Common myeloid progenitor, CD34-positive (primary cell): ENCODE measurements at places on chromosomes 2 and 18.

DNA sequence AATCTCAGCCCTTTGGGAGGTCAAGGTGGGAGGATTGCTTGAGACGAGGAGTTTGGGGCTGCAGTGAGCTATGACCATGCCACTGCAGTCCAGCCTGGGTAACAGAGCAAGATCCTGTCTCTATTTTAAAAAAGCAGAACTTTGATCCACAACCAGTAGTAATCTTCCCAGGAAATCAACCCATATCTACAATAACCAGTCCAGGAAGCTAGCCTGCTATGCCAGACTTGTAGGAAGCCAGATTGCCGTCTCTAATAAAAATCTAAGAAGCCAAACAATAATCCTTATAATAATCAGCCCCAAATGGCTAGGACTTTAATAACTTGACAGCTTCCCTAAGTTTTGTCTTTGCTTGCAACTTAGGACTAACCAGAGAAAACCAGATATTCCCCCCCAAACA lies 9.0 kb upstream of the ALMS1 start:
- H3K4me3 ChIP-seq = no peak overlapping the region
- no peaks in the 10 kb centered on the region for H3K4me1 ChIP-seq
- H3K27ac ChIP-seq = no peak overlapping the region
- no peak for DNase-seq

DNA sequence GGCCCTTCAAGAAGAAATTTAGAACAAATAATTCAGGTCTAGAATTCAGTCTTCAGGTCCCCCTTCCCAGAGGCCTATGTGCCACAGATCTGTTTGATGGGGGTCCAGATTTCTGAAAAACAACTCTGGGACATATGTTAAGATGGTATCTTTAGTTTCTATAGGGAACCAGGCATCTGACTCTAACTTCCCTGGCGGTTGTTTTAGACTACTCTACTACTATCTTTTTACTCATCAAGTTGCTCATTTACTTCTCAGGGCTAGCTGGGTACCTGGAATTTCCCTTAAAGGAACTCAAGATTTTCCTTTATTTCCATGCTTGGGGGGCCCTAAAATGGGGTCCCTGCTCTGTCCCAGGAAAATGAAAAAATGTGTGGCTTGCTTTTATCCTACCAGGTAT lies 114.7 kb upstream of the RAB6C start:
- no peaks in the 10 kb centered on the region for H3K36me3 ChIP-seq
- DNase-seq = no peak
- H3K27ac ChIP-seq = no peak overlapping the region
- no peak overlapping the region for H3K4me3 ChIP-seq
- H3K4me1 ChIP-seq = no peaks in the 10 kb centered on the region

DNA sequence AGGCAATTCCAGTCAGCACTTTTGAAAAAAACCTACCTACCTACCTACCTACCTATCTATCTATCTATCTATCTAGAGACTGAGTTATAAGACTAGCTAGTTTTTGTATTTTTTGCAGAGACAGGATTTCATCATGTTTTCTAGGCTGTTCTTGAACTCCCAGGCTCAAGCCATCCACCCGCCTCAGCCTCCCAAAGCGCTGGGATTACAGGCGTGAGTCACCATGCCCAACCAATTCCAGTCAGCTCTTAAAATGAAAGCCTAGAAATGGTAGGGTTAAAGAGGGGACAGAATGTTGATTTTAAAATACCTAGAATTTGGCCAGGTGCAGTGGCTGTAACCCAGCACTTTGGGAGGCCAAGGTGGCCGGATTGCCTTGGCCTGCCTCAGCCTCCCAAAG lies 19.1 kb downstream of the MSH2 start:
- no peak overlapping the region for H3K27ac ChIP-seq
- no peaks in the 10 kb centered on the region for H3K27me3 ChIP-seq
- peaks cover 70% of the 10 kb centered on the region for H3K36me3 ChIP-seq
- H3K4me1 ChIP-seq = no peaks in the 10 kb centered on the region
- no peak for DNase-seq

DNA sequence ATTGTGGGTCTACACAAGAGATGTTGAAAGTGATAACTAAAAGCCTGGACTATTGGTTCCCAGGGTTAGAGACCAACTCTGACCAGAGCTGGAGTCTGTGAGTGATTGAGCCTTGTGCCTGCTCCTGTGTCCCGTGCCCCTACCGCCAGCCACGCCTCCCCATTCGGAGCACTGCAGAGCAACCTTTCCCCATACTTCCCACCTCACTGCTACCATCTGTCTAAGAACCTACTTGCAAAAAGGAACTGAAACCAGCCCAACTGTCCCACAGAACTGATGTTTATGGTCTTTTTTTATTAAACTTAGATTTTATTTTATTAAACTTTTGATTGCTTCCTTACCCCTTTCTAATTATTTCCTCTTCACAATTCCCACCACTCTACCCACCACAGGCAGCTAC lies 300.3 kb upstream of the MGAT5 start:
- H3K27ac ChIP-seq = no peak overlapping the region
- H3K27me3 ChIP-seq = peaks cover 4% of the 10 kb centered on the region
- DNase-seq = no peak
- no peaks in the 10 kb centered on the region for H3K36me3 ChIP-seq

GRCh38 chr2:15562354-15563031 lies 1.4 kb upstream of the NBAS start:
- no peak overlapping the region for H3K4me3 ChIP-seq
- H3K36me3 ChIP-seq = no peaks in the 10 kb centered on the region
- peaks cover 9% of the 10 kb centered on the region for H3K4me1 ChIP-seq
- no peak overlapping the region for H3K27ac ChIP-seq

DNA sequence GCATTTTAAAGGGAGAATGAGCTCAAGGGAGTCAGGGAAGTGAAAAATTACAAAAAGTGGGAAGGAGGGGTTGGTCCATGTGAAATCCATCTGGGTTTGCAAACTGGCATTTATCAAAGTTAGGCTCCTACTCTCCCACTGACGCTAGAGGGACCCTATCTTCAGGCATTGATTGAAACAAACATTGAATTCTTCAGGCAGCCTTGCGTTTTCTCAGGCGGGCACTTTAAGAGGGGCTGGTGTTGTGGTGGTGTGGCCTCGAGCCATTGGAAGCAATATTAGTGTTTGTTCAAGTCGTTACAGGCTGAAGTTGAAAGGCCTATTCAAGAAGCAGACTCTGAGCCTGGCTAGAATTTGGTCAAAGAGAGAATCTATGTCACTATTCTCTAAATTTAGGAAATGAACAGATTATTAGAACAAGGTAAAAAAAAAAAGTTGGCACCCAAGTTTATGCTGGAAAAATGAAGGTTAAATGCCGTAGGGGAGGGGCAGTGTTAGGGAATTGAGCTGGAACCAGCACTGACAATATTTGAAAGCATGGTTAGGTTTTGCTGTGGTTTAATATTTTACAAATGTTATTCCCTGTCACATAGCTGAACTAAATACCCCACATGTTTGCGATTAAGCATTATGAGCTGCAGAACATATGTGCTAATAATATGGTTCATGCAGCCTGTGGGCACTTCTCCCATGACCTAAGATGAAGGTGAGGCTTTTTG lies 36.8 kb downstream of the STON1 start:
- no peak overlapping the region for H3K27ac ChIP-seq
- H3K4me1 ChIP-seq = no peaks in the 10 kb centered on the region
- DNase-seq = no peak
- no peak overlapping the region for H3K4me3 ChIP-seq
- no peaks in the 10 kb centered on the region for H3K36me3 ChIP-seq

GRCh38 chr2:29351916-29352591 lies 236.8 kb downstream of the CLIP4 start:
- no peaks in the 10 kb centered on the region for H3K27me3 ChIP-seq
- no peaks in the 10 kb centered on the region for H3K36me3 ChIP-seq
- no peaks in the 10 kb centered on the region for H3K4me1 ChIP-seq
- H3K4me3 ChIP-seq = no peak overlapping the region

- no peaks in the 10 kb centered on the region for H3K27me3 ChIP-seq
- no peaks in the 10 kb centered on the region for H3K36me3 ChIP-seq
- no peak for DNase-seq
- peaks cover 17% of the 10 kb centered on the region for H3K4me1 ChIP-seq
Measured at GRCh38 chr2:27946530-27947060, 56.1 kb downstream of the BABAM2 start.

- H3K27me3 ChIP-seq = no peaks in the 10 kb centered on the region
- H3K27ac ChIP-seq = no peak overlapping the region
- peaks cover 13% of the 10 kb centered on the region for H3K4me1 ChIP-seq
- peak overlapping the region; percentile 28 for H3K4me3 ChIP-seq
- H3K36me3 ChIP-seq = no peaks in the 10 kb centered on the region
Measured at GRCh38 chr2:29012211-29012681, 31.1 kb downstream of the TOGARAM2 start.

GRCh38 chr18:39415471-39415870 lies 1849.9 kb upstream of the CELF4 start:
- no peak overlapping the region for H3K4me3 ChIP-seq
- DNase-seq = no peak

DNA sequence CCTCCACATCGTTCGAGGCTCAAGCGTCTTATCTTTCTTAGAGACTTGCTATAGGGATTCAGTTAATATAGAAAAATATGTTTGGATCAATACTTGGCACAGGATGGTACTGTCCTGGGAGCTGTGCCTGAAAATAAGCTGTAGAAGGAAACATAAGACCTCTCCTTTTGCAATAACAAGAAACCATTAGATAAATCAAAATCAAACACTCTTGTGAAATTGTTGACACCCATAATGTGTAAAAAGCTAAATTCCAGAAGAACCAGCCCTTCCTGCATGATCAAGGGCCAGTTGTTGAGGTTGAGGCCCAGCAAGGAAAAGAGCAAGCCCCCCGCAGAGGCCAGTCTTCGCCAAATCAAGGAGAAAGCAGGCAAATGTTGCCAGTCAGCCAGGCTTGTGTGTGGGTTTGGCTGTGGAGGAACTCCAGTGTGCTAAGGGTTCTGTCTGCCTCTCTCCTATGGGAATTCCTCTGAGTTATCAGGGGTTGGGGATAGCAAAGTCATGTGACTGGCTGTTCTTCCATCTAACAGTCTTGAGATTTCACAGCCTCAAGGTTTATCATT lies 185.7 kb downstream of the ACKR3 start:
- no peaks in the 10 kb centered on the region for H3K4me1 ChIP-seq
- DNase-seq = no peak
- no peak overlapping the region for H3K27ac ChIP-seq
- no peaks in the 10 kb centered on the region for H3K36me3 ChIP-seq

GRCh38 chr2:42799881-42800280 lies 7.5 kb upstream of the HAAO start:
- no peak overlapping the region for H3K27ac ChIP-seq
- H3K27me3 ChIP-seq = no peaks in the 10 kb centered on the region
- H3K36me3 ChIP-seq = no peaks in the 10 kb centered on the region
- H3K4me1 ChIP-seq = peaks cover 5% of the 10 kb centered on the region
- H3K4me3 ChIP-seq = no peak overlapping the region

- H3K4me3 ChIP-seq = no peak overlapping the region
- H3K4me1 ChIP-seq = no peaks in the 10 kb centered on the region
- peak; percentile 9 for DNase-seq
Measured at GRCh38 chr2:169839954-169840746, 12.9 kb downstream of the UBR3 start.

- H3K27me3 ChIP-seq = no peaks in the 10 kb centered on the region
- H3K4me3 ChIP-seq = no peak overlapping the region
- no peak for DNase-seq
- no peak overlapping the region for H3K27ac ChIP-seq
Measured at GRCh38 chr18:62396967-62397366, 71.9 kb downstream of the TNFRSF11A start.

DNA sequence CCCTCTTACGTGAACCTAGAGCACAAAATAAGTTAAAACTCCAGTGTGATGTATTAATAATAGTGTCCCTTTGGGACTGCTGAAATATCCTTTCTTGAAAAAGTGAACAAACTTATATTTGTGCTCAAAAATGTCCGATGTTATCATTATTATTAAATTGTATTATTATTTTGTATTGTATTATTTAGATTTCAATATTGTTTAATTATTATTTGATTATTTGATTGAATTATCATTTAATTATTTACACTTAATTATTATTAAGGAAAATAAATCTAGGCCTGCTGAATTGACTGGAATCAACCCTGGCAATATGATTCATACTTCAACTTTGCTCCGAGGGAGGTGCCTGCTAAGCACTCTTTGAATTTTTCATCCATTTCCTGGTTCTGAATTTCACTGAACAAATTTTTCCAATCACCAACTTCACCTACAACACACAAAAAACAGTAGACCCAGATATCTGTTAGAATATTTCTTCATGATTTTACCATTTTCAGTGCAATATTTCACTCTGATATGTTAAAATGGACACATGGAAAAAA lies 10.9 kb upstream of the EIF2AK2 start:
- no peaks in the 10 kb centered on the region for H3K36me3 ChIP-seq
- H3K4me3 ChIP-seq = no peak overlapping the region
- H3K27ac ChIP-seq = no peak overlapping the region
- H3K27me3 ChIP-seq = no peaks in the 10 kb centered on the region
- no peak for DNase-seq

DNA sequence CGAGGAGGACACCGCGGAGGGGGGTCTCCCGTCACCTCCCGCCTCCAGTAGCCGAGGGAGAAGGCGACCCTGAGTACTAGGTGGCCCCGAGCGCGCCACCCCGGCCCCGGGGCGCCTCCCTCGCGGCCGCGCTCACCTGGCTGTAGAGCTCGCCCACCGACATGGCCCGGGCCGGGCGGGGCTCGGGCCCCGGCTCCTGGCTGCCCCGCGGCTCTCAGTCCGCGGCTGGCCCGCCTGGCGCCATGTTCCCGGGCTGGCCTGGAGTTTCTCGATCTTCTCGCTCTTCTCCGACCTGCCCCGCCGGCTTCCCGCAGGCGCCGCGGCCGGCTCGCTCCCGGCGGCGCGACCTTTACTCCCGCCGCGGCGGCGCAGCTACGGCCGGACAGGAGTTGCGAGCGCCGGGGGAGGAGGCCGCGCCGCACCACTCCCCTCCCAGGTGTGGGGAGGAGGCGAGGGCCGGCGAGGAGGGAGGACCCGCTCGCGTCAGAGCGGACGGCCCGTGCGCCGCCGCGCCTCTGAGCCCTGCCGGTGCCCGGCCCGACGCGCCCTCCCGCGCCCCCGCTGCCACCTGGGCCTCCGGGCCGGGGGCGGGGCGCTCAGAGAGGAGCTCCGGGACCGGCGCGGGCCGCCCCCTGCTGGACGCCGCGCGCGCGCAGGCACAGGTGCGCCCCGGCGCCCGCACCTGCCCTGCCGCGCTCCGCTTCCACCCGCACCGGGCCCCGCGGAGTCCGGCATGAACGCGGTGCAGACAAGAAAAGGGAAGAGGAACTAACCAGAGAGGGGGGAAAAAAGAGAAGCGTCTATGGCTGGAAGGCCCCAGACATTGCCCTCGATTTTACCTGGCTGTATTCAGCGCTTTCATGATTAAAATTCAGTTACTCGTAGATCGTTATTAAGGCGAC lies at the start of gene MYO5B:
Gene MYO5B, minus strand, starts transcription at position 517 of the 902 bp plus-strand sequence. Its CDS starts 354 bp downstream, at position 163.
- H3K4me1 ChIP-seq = no peaks in the 10 kb centered on the region
- H3K36me3 ChIP-seq = no peaks in the 10 kb centered on the region
- peak within 1 kb of the TSS; percentile 35 for H3K4me3 ChIP-seq
- peak; percentile 60 for DNase-seq
